ENCODE measurements at places on chromosomes 5 and 9.

GRCh38 chr5:60510049-60510448, 189.9 kb downstream of the DEPDC1B start:
- no peak for DNase-seq

GRCh38 chr5:24141046-24141445, 503.7 kb downstream of the CDH10 start:
- no peak for DNase-seq

DNA sequence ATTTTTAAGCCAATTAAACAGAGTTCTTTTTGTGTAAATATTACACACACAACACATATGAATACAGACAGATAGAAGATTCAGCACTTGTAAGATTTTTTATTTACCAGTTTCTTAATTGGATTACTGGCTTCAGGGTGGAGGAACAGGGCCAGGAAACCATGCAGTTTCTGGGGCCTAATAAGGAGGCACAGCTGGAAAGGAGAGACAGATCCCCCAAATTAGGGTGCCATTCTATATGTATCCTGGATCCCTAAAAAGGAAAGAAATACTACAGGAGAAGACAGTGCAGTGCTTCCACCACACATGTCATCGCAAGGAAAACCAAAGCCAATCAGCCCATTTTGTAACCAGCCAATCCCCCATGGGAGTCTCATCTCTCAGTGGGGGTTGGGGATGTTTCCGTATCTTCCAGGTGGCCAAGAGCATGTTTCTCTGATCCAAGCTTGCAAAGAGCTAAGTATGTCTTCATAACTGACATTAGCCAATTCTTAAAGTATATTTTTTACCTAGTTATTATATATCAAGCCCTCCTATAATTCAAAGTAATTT, 15.8 kb upstream of the ABO start:
- DNase-seq: no peak

DNA sequence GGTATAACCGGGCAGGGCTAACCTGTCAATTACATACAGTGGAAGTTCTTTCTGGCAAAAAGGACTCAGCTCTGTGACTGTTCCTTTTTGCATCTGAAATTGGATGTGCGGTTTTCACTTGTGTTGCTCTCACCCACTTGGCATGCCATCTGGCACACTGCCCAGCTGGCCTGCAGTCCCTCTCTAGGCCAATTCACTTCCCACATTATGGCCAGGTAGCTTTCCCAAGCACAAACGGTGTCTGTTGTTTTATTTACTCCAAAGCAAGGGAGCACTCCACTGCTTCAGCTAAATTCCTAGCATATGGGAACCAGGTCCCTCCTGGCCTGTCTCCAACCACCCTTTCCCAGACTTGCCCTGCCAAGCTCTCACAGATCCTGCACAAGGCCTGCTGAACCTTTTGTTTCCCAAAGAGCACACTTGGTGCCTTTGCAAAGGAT, 132.5 kb downstream of the SEMA6A start:
- no peak for DNase-seq

DNA sequence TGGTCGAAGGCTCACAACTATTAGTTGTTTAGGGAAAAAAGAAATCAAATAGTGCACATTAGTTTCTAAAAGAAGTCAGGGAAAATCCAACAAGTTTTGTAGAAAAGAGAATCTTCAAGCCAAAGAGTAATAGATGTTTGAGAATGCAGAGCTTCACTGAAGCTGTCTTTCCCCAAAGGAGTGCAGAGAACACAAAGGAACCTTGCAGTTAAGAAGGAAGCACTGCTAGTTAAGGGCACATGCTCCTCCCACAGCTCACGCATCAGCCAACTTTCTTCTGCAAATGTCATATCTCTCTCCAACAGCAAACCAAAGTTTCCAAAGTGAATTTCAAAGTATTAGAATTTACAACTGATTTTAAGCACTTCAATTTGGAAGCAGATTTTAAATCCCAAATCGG, 116.4 kb upstream of the FST start:
- DNase-seq: no peak

DNA sequence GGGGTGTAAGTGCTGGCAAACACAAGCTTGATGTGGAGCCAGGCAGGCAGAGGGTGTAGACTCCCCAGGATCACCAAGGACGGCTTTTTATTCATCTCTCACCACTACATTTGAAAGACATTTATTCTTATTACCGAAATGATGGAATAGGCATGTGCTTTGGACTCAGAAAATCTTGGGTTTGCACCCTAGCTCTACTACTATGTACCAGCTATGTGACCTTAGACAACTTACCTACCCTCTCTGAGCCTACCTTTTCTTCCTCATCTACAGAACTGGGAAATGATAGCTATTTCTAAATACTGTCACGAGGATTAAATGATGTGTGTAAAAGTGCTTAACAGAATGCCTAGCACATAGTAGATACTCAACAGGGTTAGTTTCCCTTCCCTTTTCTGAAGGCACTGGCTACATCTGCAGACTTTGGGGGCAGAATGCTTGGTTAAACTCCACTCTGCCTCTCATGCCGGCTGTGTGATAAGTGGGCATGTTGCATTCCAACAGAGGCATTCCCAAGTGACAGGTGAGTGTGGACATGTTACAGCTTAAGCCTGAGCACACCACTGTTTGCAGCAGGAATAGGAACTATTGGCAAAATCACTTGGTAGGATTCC, 94.8 kb downstream of the SLC1A3 start:
- no peak for DNase-seq

DNA sequence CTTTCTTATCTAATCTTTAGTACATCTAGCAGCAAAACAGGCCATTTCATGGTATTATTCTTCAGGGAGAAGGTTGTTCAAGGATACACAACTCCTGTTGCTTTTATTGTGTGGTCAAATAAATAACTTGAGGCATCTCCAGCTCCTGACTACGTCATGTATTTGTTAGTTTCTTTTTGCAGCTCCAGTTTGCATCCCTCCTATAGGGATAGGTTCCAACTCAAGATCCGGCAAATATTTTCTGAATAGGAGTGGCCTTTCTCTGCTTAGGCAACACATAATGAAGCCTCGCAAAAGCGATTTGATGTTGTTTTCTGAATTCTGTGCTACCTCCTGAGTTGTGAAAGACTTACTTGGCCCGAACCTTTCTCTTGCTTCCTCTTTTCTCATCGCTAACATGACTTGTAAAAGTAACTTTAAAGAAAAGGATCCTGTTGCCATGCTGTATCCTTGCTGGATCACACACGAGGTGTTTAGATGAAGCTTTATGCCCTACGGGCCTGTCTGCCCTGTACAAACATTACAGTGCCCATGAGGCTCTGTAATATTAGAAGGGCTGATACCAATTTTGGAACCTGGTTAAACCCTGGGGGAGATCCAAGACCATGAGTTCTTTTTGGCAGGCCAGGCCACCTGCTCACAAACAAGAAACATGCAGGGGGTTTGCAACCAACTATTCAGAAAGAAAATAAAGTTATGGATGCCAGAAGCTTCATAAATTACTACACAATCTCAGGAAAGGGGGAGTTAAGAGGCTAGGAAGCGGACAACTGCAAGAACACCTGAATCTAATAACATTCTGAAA, 149.8 kb upstream of the FGF10 start:
- no peak for DNase-seq

DNA sequence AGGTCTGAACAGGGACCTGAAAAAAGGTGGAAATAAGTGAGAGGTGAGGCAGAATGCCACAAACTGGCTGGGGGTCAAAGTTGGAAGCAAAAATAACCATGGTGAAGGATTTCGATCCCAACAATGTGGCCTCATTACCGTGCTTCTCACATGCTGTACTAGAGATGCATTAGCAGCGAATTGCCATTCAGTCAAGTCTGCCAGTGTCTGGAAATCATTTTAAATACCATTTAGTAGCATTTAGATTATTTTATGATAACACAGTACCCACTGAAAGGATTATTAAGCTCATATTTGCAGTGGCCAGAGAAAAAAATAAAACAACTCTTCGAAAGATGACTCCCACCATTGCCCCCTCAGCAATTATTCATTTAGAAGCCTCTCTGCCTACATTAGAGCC, 294.6 kb upstream of the SLC24A2 start:
- DNase-seq: no peak

GRCh38 chr5:172695232-172696054, 54.4 kb downstream of the NEURL1B start:
- no peak for DNase-seq

- DNase-seq: no peak
These were observed 30.8 kb downstream of the COL15A1 start for GRCh38 chr9:98974554-98974953.

- peak; percentile 90 for DNase-seq
These were observed 1.4 kb upstream of the ATOSB start for GRCh38 chr9:35116898-35117551.

GRCh38 chr5:116681334-116682013, 106.9 kb upstream of the SEMA6A start:
- DNase-seq: no peak

DNA sequence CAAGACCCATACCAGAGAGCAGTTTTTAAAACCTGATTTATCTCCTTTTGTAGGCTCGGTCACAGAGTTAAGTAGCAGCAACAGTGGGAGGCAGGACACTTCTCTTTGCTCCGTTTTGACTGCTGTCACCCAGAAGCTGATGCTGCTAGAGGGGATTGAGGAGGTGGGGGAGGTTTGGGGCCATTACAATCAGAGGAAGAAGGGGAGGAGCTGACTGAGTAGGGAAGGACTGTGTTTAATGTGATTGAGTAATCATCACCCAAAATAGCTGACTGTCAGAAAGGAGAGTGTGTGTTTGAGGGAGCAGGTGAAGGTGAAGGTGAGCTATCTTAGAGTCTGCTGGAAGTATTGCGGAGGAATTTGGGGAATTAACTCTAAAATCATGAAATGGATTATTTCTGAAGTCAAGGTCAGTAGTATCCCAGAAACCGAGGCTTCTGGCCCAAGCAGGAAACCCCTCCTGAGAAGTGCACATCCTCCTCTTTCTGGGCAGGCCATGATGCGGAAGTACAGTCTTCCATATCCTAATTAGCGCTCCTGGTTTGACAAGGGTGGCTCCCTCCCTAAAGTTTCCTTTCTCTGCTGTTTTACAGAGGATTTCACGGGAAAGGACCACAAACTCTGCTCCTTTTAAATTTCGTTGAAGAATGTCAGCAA, 214.9 kb downstream of the PLK2 start:
- no peak for DNase-seq

- DNase-seq: no peak
These were observed 4.7 kb upstream of the MYMK start for GRCh38 chr9:133529457-133529856.

- no peak for DNase-seq
These were observed 74.4 kb upstream of the ATP10B start for GRCh38 chr5:160926428-160926827.

- DNase-seq: no peak
These were observed 196.4 kb downstream of the TLE4 start for GRCh38 chr9:79768194-79768593.

DNA sequence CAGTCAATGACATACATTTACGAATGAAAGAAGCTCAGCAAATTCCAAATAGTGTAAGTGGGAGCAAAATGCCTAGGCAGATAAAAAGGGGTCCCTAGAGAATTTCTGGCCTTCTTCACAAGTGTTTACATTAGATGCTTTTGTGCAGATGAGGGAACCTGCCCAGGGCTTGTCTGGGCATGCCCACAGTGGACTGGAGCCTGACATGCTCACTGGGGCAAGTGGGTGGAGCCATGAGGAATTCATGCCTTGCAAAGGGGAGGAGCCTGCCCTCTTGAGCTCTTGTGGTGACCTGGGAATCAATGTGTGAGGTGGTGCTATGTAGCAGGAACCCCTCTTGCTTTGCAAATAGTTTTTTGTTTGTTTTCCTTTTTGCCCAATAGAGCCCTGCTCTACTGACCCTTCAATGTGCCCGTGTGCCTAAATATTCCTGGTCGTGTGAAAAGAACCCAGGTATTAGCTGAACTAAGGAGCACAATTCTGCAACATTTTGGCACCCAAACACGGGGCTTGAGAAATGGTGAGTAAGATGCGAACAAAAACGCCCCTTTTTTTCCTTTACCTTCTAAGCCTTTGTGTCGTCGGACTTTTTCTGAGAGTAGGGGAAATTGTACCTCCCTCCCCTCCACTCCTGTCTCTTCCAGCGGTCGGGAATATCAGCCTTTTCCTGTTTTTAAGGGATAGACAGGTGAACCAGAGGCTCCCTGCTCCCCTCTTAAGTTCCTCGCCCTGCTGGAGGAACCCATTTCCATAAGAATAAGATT, 433.8 kb upstream of the CDH9 start:
- DNase-seq: peak; percentile 4

- DNase-seq: no peak
These were observed 283.9 kb upstream of the TNC start for GRCh38 chr9:115401756-115402327.

DNA sequence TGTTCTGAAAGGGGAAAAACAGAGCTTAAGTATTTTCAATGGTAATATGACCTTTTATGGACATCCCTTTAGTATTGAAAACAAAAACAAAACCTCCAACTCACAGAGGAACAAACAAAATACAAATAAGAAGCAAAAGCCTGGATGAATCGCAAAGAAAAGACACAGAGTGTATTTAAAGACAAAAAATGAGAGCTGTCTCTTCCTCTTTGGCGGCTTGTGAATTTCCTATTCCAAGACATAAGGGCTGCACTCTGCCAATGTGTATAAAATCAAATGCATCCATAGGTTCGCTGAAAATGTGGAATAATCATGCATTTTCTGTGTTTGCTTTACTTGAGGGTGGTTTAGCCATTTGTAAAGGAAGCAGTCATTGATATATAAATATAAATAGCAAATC, 739.3 kb upstream of the ZNF608 start:
- no peak for DNase-seq

DNA sequence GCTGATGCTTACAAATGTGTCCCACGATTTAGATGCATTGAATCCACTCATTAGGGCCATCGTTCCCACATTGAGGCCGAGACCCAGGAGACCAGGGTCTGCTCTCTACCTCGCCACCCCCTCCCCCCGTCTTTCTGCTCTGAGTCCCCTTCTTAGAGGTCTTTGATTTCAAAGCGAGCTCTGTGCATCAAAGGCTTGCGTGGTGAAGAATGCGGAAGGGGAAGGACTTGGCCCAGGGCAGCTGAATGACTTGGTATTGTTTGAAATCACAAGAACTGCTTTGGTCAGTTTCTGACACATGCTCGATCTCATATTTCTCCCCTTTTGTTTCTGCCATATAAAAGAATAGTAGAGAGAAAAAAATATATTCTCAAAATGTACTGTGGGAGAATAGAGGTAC, 78.3 kb upstream of the IRX1 start:
- DNase-seq: no peak

- no peak for DNase-seq
These were observed 22.4 kb upstream of the ANGPTL2 start for GRCh38 chr9:127144670-127145445.

GRCh38 chr9:20623021-20623747, 885 bp upstream of the MLLT3 start:
- peak; percentile 14 for DNase-seq

Measured in brain microvascular endothelial cell (primary cell).